ENCODE measurements at places on chromosomes 1 and 21.

- H3K4me1 ChIP-seq: no peaks in the 10 kb centered on the region
- no peak overlapping the region for H3K27ac ChIP-seq
- DNase-seq: no peak
- H3K27me3 ChIP-seq: no peaks in the 10 kb centered on the region
Measured at GRCh38 chr1:83520797-83521196, 478.1 kb downstream of the TTLL7 start.

DNA sequence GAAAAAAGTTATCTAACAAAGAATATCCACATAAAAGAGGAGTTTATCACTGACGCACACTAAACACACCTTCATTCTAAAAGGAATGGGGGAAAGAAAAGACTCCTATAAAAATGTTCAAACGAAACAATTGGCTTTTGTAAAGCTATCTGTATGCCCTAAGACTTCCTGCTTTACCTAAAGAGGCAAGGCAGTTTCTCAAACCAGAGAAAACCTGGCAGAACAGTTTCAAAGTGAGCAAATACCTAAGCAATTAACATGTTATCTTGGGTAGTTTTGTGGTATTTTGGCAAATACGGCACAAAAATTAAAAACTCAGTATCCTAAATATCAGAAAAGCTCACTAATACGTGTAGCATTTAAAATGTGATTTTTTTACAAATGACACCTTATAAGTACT, 1.9 kb downstream of the PUM1 start:
- no peaks in the 10 kb centered on the region for H3K27me3 ChIP-seq
- H3K4me3 ChIP-seq: peak overlapping the region; percentile 99
- H3K36me3 ChIP-seq: peaks cover 29% of the 10 kb centered on the region
- no peak overlapping the region for H3K27ac ChIP-seq
- no peak for DNase-seq

DNA sequence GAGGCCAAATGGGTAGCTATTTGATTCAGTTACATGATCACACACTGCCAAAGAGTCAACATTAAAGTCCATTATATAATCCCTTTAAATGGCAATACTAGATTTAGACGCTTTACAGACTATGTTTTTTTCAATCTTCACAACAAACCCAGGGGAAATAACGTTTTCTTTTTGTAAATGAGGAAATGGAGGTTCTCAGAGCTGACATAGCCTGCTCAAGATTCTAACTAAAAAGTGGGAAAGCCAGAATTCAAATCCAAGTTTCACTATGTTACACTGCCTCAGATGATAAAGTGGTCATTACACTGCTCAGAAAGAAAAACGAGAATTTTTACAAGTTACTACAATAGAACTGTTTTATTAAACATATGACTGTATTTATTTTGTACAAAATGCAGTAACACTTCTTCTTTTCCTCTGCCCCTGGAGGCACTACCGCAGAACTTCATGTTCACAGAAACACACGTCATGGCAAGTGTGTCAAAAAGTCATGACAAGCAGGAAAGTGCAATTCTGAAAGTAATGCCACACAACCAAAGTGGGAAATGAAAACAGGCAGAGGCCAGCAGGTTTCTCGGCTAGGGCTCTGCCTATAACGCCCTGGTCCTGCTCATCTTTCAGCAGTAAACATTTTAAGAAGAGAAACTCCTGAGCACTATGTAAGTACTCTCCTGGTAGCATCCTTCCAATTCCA, 19.0 kb downstream of the THEMIS2 start:
- H3K36me3 ChIP-seq: peaks cover 63% of the 10 kb centered on the region
- DNase-seq: peak; percentile 72
- peak overlapping the region; percentile 94 for H3K27ac ChIP-seq
- H3K4me3 ChIP-seq: peak overlapping the region; percentile 60
- H3K27me3 ChIP-seq: no peaks in the 10 kb centered on the region
- H3K4me1 ChIP-seq: peaks cover 50% of the 10 kb centered on the region

DNA sequence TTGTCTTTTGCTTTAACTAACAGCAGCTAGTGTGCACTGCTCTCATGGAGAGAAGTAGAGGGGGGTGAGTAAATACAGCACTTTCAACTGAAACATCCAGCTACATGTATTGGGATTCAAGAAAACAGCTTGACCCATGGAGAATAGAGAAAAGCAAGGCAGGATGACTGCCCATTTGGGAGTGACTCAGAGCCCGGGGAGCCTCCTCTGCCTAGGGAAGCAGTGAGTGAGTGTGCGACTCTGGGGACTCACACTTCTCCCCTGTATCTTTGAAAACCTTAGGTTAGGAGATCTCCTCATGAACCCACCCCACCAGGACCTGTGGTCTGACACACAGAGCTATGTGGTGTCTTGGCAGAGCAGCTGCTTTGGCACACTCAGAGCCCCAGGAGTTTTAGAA, 82.0 kb upstream of the PTGFR start:
- DNase-seq: no peak
- no peaks in the 10 kb centered on the region for H3K36me3 ChIP-seq
- no peak overlapping the region for H3K4me3 ChIP-seq
- no peaks in the 10 kb centered on the region for H3K4me1 ChIP-seq

- H3K27ac ChIP-seq: peak overlapping the region; percentile 97
- no peaks in the 10 kb centered on the region for H3K27me3 ChIP-seq
- peak overlapping the region; percentile 99 for H3K4me3 ChIP-seq
- H3K36me3 ChIP-seq: peaks cover 13% of the 10 kb centered on the region
- DNase-seq: no peak
Measured at GRCh38 chr1:44212355-44213221, 683 bp upstream of the DMAP1 start.

DNA sequence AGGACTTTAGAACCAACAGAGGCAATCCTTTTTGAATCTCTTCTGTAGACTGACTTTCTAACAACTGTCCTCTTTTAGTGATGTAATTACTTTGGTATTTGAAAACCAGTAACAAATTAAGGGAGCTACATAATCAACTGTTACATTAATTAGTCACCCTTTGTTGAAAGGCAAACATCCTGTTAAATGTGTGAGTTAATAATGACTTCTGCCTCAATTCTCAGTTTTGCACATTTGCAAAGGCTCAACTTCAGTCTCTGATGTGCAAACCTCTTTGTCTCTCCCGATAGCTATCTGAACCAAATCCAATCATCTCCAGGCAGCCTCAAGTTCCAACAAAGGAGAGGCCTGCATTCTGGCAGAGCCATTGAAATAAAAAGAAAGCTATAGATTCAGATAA, 135.4 kb upstream of the C8B start:
- H3K4me3 ChIP-seq: no peak overlapping the region
- DNase-seq: no peak
- no peaks in the 10 kb centered on the region for H3K27me3 ChIP-seq
- H3K4me1 ChIP-seq: no peaks in the 10 kb centered on the region
- H3K27ac ChIP-seq: no peak overlapping the region

DNA sequence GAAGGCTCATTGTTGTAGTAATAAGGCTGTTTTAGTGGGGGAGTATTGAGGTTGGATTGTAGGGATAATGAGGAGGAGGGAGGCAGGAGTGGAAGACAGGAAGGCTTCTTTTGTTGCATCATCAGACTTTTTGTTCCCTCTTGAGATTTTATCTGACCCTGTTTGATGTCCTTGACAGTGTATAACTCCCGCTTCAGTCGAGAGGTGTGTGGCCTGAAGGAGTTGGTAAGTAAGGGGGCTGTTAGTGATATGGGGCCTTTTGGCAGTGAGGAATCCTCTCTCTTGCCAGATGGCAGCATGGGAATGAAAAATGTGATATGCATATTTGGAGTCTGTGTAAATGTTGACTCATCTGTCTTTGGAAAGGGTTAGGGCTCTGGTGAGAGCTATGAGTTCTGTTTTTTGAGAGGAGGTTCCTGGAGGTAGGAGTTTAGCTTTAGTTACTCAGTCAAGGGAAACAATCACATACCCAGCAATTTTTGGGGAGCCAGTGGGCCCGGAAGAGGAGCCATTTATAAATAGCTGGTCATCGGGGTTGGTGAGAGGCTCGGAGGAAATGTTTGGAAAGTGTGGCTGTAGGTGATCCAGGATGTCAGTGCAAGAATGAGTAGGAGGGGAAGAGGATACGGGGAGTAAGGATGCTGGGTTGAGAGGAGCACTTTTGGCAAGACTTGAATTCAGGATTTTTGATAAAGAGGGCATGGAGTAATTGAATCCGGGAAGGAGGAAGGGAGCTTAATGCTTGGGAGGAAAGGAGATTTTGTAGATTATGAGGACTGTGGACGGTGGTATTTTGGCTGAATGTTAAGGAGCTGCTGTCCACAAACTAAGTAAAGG, 136.7 kb upstream of the ETV3 start:
- no peak overlapping the region for H3K27ac ChIP-seq
- H3K27me3 ChIP-seq: no peaks in the 10 kb centered on the region
- peaks cover 16% of the 10 kb centered on the region for H3K4me1 ChIP-seq
- DNase-seq: no peak

- DNase-seq: no peak
- no peak overlapping the region for H3K4me3 ChIP-seq
- H3K4me1 ChIP-seq: peaks cover 23% of the 10 kb centered on the region
Measured at GRCh38 chr1:11061652-11062365, 2.0 kb upstream of the SRM start.

GRCh38 chr1:8512504-8512903, 194.6 kb downstream of the SLC45A1 start:
- no peaks in the 10 kb centered on the region for H3K27me3 ChIP-seq
- H3K27ac ChIP-seq: no peak overlapping the region
- peaks cover 21% of the 10 kb centered on the region for H3K4me1 ChIP-seq
- no peak overlapping the region for H3K4me3 ChIP-seq
- H3K36me3 ChIP-seq: peaks cover 17% of the 10 kb centered on the region
- no peak for DNase-seq

DNA sequence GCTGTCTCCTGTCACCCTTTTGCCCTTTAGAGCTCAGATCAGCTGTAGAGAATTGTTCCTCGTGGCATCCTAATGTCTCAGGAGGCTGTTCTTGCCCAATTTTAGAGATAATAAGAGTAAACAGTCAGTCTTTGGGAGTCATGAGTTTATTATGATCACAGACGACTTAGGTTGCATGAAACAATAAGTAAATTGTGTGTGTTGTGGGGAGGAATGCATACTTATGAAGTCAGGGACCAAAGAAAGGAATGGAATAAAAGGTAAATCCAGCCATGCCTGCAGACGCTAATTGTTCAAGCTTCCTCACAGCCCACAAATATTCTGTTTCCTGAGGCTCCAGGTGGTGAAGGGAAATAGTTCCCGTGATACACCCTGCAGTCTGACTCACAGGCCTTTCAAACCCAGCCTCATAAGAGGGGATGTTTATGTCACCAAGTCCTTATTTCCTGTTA, 897 bp downstream of the EPHX4 start:
- no peak for DNase-seq
- no peak overlapping the region for H3K27ac ChIP-seq

GRCh38 chr1:172390301-172390682, 30.2 kb upstream of the C1orf105 start:
- peak overlapping the region; percentile 98 for H3K27ac ChIP-seq
- H3K4me3 ChIP-seq: peak overlapping the region; percentile 93
- no peaks in the 10 kb centered on the region for H3K27me3 ChIP-seq
- peaks cover 64% of the 10 kb centered on the region for H3K4me1 ChIP-seq

- no peak overlapping the region for H3K27ac ChIP-seq
- no peak overlapping the region for H3K4me3 ChIP-seq
- no peaks in the 10 kb centered on the region for H3K27me3 ChIP-seq
- H3K36me3 ChIP-seq: peaks cover 13% of the 10 kb centered on the region
- DNase-seq: no peak
- no peaks in the 10 kb centered on the region for H3K4me1 ChIP-seq
Measured at GRCh38 chr1:3505161-3505560, 50.7 kb downstream of the ARHGEF16 start.

DNA sequence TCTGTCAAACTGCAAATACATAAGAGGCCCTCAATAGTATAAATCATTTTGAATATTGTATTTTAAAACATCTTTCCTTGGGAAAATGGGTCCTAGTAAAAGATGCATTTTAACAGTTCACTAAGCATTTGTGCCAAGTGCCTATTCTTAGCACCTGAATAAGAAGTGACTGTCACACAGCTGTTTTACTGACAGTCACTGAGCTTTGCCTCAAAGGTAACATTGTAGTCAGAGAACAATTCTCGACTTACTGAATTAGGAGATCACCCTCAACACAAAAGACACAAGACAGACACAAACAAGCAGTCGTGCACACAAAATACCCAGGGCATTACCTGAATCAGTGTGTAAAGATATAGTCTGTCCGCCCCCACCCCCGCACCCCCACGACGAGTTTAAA, 408 bp downstream of the ESRRG start:
- no peak overlapping the region for H3K4me3 ChIP-seq
- peaks cover 4% of the 10 kb centered on the region for H3K4me1 ChIP-seq
- no peak for DNase-seq
- H3K27ac ChIP-seq: no peak overlapping the region
- no peaks in the 10 kb centered on the region for H3K36me3 ChIP-seq
- peaks cover 22% of the 10 kb centered on the region for H3K27me3 ChIP-seq

- peaks cover 12% of the 10 kb centered on the region for H3K27me3 ChIP-seq
- no peak overlapping the region for H3K4me3 ChIP-seq
- H3K27ac ChIP-seq: no peak overlapping the region
- H3K4me1 ChIP-seq: no peaks in the 10 kb centered on the region
- no peak for DNase-seq
Measured at GRCh38 chr1:86552376-86552775, 5.5 kb downstream of the CLCA4 start.

Data from stimulated activated naive B cell treated with anti-CD40 and anti-IgM and Interleukin-4, amounts not matched to agents 10 μg/mL and 1 μg/mL and 100 μg/mL, for 72 hours (primary cell).